ENCODE measurements at places on chromosomes 7 and 10.

DNA sequence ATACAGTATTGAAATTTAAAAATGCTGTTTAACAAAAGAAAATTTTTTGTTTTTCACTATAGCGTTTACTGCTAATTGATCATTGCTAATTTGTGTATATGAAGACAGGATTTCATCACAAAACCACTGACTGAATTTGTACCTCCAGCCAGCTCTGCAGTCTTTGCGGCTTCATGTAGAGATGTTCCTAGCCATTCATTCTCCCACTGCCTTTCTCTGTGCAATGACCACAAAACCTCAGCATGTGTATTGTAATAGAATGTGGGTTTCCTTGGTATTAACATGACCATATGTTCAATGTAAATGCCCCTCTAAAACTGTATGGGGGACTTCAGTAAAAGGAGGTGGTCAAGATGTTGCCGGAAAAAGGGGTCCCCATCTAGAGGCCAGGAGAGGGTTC lies 81.1 kb upstream of the STEAP1B start:
- no peak for DNase-seq

GRCh38 chr7:38541440-38541839 lies 89.7 kb downstream of the AMPH start:
- DNase-seq = no peak

GRCh38 chr10:70925377-70926225 lies 37.2 kb upstream of the PCBD1 start:
- DNase-seq = peak; percentile 66

DNA sequence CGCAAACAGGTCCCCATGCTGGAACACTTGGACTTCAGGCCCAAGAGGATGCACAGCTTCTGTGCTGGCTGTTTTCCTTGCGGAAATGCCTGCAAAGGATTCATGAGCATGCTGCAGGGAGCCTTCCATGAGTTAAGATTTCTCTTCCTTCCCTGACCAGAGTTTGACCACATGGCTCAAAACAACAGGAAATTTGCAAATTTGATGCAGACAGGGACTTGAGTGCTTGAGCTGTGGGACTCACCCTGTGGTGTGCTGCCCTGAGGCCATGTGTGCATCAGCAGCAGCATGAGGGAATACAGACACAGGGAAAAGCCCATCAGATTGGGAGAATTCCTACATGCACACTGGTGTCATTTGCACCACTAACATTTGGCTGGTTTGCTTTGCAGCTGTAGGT lies 195.4 kb downstream of the CDC14C start:
- DNase-seq = no peak

DNA sequence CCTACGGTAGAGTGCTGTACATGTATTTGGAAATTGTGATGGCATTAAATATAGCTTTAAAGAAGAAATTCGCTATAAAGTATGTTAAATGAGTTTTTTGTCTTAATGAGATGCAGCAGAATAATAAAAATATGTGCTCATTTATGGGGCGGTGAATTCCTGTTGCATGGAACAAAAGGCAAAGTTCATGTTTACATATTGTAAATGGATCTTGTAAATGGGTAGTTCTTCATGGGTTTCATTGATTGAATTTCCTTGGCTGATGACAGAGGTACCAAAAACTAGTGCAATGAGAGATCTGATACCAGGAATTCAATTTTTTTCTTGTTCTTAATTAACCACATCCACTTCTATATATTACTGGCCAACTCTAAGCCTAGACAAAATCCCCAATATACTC lies 284.2 kb downstream of the SUGCT start:
- no peak for DNase-seq

GRCh38 chr10:78504181-78504580 lies 470.5 kb downstream of the RPS24 start:
- DNase-seq = no peak

DNA sequence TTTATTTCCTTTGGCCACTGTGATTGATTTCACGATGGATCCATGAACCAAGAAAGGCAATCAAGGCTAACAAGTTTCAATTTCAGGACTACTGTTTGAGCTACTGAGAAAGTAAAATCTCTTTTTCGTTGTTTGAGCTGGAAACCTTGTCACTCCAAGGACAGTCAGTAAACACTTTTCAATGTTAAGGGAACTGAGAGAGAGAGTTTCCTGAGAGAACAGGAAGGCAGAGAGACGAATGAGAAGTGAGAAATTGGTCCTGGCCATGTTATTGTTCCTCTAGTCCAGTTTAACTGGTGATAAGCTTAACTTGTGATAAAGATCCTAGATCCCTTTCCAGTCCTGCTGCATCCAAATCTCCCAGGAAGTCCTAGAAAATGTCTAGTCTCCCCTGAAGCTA lies 909 bp upstream of the AKR1D1 start:
- no peak for DNase-seq

DNA sequence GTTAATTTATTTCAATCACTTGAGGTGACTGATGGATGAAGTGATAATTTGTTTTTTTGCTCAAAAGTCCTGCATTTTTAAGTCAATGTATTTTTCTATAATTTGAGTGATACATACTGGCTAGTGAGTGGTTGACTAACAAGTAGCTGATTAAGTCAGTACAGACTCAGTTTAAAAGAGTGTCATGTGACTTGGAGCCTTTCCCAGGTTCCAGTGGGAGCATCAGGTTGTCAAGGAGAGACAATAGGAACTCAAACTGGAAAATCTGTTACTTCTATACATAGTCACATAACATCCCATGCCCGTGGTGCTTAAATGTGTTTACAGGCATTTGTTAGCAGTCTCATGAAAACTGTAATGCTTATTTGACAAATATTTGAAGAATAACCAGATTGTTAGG lies 154.7 kb downstream of the ANK3 start:
- DNase-seq = no peak

GRCh38 chr7:48074204-48074654 lies 14.8 kb upstream of the UPP1 start:
- peak; percentile 92 for DNase-seq

- DNase-seq = no peak
Measured at GRCh38 chr10:129622736-129623135, 155.7 kb downstream of the MGMT start.

- DNase-seq = no peak
Measured at GRCh38 chr10:126233182-126234148, 154.8 kb downstream of the ADAM12 start.

GRCh38 chr7:99677648-99678045 lies 2.1 kb downstream of the CYP3A5 start:
- no peak for DNase-seq

DNA sequence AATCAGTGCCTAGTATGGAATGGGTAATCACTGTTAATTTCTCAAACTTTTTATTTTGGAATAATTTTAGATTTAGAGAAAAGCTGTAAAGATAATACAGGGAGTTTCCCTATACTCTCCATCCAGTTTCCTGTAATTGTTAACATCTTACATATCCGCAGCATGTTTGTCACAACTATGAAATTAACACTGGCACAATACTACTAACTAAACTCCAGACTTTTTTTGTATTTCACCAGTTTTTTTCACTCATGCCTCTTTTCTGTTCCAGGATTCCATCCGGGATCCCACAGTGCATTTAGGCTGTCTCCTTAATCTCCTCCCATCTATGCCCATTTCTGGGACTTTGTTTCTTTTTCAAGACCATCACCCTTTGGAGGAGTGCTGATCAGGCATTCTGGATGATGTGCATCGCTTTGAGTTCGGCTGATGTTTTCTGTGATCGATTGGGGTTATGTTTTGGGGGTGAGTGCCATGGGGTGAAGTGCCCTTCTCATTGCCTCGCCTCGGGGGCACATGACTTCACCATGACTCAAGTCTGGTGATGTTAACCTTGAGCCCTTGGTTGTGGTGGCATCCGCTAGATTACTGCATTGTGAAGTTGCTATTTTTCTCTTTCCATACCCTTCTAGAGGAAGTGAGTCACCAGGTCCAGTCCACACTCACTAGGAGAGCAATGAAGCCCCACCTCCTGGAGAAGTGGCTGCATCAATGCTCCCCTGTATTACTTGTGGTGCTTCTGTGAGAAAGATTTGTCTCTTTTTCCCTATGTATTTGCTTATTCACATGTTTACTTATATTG lies 43.9 kb upstream of the GRB10 start:
- DNase-seq = peak; percentile 65

GRCh38 chr10:30114881-30115625 lies 55.7 kb upstream of the JCAD start:
- no peak for DNase-seq

- no peak for DNase-seq
Measured at GRCh38 chr7:6161463-6162330, 110.7 kb downstream of the CYTH3 start.

DNA sequence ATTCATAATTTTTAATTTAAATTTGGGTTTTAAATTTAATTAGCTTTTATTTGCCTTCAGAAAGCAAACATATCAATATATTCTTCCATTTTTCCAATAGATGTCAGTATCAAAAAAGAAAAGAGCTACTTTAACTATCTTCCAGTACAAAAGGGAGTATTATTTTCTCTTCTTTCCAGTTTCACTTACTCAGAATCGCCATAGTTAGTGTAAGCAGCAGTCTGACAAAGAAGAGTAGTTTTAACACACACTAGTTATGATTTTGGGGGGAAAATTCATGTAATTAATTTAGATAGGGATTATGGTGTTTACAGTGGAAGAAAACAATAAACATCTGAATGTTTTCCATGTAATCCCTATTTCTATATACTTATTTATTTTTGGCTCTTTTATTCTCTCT lies 272.6 kb upstream of the DGKB start:
- no peak for DNase-seq

DNA sequence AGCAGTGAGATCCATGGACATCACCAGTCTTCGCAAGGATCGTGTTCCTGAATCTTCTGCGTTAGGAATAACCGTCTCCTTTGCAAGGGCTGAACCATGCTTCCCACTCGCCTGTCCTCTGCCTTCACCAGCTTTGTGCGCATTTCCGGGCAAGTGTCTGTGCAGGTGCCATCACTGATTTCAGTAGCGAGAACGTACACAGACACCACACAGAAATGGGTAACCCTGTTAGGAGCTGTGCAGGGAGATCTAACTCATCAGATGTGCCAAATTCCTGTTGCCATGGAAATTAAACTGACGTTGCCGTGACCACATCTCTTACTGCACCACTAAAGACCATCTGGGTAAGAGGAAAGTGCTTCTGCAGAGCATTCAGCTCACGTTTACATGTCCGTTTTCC lies 146.3 kb downstream of the DIP2C start:
- no peak for DNase-seq

- no peak for DNase-seq
Measured at GRCh38 chr10:109358325-109358724, 565.0 kb downstream of the XPNPEP1 start.

- no peak for DNase-seq
Measured at GRCh38 chr7:4406288-4407058, 275.6 kb upstream of the FOXK1 start.

DNA sequence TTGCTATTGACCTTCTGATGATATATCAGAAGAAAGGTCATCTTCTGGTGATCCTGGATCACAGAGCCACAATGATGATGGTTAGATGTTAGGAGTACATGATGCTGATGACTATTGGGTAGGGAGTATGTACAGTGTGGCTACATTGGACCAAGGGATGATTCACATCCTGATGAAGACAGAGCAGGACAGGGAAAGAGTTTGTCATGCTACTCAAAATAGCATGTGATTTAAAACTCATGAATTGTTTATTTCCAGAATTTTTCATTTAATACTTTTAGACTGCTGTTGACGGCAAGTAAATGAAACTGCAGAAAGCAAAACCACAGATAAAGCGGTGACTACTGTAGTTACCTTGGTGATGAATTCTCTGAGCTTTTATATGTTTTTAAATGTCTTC lies 397.3 kb downstream of the PPP1R3A start:
- no peak for DNase-seq

DNA sequence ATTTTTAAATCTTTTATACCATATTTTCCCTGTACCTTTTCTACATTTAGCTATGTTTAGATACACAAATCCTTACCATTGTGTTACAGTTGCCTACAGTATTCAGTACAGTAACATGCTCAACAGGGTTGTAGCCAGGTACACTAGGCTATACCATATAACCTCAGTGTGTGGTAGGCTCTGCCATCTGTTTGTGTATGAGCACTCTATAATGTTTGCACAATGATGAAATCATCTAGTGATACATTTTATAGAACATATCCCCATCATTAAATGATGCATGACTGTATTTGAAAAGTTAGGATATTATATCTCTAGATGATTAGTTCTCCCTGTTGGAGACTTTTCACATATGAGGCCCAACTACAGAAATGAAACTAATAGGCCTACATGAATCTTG lies 188.6 kb downstream of the STK31 start:
- DNase-seq = no peak

DNA sequence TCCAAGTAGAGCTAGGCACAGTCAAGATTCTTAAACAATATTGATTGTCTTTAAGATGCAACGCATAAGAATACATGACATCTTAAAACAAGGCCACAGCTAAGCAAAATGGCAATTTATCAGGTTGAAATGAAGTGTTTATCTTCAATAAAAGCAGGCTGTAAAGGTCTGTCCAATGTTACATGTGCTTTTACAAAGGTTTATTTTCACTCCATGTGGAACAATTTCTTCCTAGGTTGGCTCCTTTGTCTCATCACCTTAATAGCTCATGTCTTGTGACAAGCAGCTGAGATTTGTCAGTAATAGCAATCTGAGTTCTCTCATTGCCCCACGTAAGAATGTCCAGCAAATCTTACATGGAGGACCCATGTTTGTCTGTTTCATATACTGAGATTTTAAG lies 437.6 kb downstream of the GPAM start:
- no peak for DNase-seq

- DNase-seq = no peak
Measured at GRCh38 chr7:110766864-110767263, 324.1 kb upstream of the LRRN3 start.

DNA sequence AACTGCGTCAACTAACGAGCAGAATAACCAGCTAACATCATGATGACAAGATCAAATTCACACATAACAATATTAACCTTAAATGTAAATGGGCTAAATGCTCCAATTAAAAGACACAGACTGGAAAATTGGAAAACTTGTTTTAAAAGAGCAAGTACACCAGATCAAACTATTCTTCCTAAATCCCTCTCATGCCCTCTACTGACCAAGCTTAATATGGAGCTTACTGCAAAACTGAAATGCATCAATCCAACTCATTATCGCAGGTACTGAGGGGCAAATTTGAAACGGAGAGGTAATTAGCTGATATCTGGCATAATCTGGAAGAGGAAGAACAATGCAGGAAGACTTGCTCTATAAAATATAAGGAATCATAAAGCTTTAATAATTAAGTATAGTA lies 1223.8 kb downstream of the NXPH1 start:
- no peak for DNase-seq

DNA sequence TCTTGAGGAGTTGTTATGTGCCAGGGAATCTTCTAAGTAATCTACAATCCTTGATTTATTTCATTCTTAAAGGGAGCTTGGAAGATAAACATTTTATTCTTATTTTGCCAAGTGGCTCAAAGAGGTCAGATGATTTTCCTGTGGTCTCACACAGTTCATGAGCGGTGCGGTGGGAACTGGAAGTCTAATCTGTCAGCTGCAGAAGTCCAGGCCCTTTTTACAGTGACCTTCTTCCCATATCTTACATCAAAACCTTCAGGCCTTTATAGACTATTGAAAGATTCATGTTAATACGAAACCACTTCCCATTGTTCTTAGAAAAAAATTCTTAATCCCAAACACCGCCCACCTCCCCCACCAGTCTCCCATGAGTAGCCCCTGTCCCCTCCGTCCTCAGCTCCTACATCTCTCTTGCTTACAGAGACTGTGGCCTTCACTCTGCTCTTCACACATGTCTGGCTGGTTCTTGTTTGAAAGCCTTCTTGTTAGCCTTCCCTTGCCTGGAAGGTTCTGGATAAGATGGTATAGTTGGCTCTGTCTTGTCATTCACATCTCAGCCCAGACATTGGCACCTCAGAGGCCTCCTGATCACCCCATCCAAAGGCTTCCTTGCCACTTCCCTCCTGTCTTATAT lies 61.5 kb downstream of the ITGA8 start:
- no peak for DNase-seq

- DNase-seq = no peak
Measured at GRCh38 chr7:124201768-124202349, 169.0 kb upstream of the TMEM229A start.
